ENCODE measurements at places on chromosomes 13 and 19.

- ATAC-seq, result no peak
These were observed 609.4 kb downstream of the OLFM4 start for GRCh38 chr13:53638040-53638439.

- ATAC-seq, result no peak
These were observed 320.7 kb downstream of the DIAPH3 start for GRCh38 chr13:59843040-59843439.

DNA sequence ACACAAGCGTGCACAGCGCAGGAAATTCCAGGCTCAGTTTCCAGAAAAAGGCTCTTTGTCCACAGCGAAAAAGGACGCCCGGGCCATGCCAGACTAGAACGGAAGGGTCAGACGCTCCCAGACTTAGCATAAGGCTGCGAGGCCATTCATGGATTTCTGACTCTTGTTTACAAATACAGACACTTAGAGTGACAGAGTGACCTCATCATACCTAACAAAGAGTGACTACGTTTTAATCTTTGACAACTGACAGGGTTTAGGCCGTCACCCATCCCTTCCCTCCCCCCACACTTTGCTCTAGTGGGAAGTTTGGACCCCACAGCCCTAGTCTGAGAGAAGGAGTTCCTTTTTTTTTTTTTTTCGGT lies 418 bp upstream of the ZNF709 start:
- peak; percentile 40 for ATAC-seq

- ATAC-seq, result no peak
These were observed 29.0 kb downstream of the GPX4 start for GRCh38 chr19:1132552-1133383.

GRCh38 chr13:62043600-62043999 lies 628.0 kb upstream of the PCDH20 start:
- ATAC-seq, result no peak

DNA sequence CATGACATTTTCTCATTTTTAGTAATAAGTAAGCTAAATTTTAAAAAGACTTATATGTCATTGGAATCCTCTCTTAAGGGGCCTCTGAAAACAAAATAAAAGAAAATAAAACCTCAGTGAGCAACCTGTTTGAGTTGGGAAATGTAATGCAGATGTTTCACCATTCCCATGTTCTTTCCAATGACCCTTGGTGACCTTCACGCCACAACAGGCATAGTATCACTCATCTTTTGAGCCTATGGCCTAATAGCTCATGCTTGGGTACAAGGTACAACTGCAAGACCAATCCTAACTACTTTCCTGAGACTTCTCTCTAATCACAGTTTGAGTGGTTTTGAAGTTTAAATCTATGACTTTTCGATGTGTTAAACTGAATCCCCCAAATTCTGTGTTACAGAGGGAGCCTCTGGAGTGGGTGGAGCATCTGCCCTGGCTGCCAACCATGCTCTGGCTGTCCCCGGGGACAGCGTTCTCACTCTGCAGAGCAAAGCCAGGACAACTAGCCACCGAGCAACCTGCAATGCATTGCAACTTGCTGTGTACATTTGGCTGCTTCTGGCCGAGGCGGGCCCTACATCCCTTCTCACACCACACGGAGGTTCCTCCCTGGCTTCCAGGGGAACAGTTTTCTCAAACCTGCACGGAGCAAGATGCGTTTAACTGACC lies 307.9 kb upstream of the MAB21L1 start:
- ATAC-seq, result no peak

- ATAC-seq, result no peak
These were observed 221.3 kb downstream of the MYO16 start for GRCh38 chr13:108850691-108851090.

DNA sequence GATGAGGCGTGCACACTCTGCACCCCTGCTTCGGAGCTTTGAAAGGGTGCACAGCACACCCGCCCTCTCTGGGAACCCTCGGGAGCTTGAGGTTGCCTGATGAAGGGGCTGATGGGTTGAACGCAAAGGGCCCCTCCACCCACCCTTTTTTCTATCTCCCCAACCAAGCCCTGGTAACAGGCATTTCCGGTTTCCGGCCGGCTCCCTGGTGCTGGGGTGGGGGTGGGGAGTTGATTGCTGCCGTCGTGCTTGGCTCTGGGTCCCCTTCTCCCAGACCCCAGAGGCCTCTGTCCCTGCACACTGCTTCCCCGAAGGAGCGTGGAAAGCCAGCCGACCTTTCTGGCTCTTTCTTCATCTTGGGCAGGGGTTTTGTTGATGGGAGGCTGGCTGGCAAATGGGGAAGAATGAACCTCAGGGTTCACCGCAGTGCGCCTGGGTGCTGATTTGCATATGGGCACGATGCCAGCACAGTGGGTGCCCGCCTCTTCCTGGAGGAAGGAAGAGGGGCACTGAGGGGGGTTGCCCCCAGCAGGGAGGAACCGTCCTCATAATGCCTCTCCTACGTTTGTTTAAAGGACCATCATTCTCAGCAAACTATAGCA lies 29.1 kb downstream of the VAV1 start:
- ATAC-seq, result no peak

- ATAC-seq, result peak; percentile 71
These were observed 5.5 kb upstream of the ADAMTS10 start for GRCh38 chr19:8615813-8616596.

GRCh38 chr19:33339016-33339984 lies 34.2 kb upstream of the CEBPG start:
- no peak for ATAC-seq

DNA sequence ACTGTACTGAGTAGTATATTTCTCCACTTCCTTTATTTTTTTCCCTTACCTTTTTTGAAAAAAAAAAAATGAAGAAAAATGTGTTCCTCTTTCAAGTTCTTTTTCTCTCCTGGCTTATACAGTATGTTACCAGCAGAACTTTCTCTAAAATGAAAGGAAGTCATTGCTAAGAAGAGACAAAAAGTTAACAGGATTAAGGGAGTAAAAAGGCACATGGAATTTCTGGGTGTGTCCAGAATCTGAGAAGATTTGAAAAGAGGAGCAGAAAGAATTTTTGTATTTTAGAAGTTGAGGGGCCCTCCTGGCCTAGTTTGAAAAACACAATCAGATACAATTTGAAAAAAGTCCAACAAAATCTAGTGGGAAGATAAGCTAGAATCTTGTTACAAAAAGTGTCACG lies 21.0 kb upstream of the TRIM13 start:
- ATAC-seq, result no peak

DNA sequence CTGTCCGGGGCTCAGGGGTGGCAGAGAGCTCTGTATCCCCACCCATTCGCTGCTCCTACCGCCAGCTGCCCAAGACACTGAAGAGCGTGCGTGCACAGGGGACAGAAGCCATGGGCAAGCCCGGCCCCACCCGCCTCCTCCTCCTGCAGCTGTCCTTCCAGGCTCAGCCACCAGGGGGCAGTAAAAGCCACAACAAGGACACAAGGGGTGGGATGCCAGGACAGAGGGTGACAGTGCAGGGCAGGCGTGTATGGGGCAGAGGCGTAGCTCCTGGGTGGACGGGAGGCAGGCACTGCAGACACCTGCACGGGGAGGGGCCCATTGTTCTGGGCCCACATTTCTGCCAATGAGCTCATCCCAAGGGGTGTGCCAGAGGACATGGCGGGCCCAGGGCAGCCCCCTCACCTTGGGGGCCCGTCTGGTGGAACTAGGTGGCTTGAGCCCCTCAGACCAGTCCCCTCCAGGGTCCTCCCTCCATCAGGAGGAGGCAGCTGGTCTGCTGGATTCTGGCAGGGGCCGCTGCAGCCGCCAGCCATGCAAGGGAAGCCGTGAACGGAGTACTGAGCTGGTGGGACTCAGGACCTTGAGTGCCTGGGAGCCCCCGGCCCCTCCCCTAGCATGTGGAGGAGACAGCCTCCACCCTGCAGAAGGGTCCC lies 61.2 kb downstream of the MLLT1 start:
- peak; percentile 88 for ATAC-seq

DNA sequence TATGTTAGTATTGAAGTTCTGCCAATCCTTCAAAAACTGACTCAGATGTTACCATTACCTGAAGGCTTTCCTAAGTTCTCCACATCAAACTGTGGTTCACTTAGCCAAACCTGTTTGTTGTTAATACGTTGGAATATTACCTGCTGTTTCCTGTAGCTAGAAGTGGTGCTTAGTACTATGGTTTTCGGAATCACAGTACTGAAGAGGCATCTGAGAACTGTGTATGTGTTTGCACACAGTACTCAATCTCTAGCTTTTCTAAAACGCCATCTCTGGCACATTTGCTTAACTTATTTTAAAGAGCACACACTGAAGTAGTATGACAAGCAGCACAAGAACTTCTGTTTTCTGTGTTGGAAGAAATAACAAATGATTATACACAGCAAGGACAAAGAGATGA lies 248.2 kb downstream of the SHISA2 start:
- ATAC-seq, result no peak

DNA sequence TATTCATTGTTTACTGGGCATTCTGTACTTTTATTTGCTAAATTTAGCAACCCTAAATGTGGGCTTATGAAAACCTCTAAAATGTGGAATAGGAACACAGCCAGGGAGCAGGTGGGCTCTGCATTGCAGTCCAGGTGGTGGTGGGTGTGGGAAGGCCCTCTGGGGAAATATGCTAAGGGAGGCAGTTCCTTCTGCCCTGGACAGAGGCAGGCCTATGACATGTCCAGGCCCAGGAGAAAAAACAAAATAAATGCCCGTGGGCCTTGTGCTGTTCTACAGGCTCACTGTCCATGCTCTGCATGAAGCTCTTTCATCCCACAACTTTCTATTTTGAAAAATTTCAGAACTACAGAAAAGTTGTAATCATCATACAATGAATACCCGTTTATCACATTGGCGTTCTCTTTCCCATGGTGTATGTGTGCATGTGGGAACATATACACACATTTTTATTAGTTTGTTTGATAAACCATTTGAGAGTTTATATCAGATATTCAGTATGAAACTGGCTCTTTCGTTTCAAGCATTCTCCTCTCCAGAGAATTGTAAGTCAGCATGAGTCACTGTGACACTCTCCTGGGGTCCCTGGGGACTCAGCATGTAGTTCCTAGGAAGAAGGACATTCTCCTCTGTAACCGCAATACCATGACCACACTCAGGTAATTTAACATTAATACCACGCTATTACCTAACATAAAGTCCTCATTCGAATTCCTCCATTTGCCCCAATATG lies 505.3 kb downstream of the COG6 start:
- no peak for ATAC-seq

DNA sequence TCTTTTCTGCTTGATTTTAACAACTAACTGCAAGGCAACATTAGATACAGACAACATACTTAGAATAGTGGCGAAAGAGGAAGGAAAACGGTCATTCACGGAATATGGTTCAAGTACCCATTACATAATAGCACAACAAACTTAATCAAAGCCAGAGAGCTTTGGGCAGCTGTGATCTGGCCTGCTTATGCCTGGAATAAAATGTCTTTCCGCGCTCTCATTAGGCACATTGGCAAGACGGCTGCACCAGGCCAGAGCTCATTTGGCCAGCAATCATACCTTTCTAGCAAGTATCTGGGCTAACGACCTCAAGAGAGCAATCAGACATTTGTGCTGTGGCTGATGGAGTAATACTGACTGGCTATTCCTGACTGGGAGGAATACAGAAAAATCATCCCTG lies 112.8 kb downstream of the NALCN start:
- no peak for ATAC-seq

DNA sequence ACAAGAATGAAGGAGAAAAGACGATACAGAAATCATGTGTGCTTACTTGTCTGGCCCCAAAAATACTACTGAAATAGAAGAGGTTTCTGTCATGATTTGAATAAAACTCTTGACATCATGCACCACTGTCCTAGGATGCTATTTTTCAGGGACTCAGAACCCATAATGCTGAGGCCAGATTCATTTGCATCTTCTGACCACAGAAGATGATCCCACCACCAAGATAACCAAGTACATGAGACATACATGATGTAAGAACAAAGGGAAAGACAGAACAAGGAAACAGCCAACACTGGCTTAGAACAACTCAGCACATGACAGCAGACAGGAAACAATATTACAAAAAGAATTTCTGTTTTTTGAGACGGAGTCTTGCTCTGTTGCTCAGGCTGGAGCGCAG lies 2.5 kb downstream of the ZNF552 start:
- no peak for ATAC-seq

Data from SK-N-SH treated with all-trans-retinoic acid at 6 μM for 48 hours (cell line).